ENCODE measurements at places on chromosomes 12 and 14. TPM values are rescaled to one million over a fixed set of nuclear protein-coding genes. Genes with fewer than 3 reads are reported as not detected.

DNA sequence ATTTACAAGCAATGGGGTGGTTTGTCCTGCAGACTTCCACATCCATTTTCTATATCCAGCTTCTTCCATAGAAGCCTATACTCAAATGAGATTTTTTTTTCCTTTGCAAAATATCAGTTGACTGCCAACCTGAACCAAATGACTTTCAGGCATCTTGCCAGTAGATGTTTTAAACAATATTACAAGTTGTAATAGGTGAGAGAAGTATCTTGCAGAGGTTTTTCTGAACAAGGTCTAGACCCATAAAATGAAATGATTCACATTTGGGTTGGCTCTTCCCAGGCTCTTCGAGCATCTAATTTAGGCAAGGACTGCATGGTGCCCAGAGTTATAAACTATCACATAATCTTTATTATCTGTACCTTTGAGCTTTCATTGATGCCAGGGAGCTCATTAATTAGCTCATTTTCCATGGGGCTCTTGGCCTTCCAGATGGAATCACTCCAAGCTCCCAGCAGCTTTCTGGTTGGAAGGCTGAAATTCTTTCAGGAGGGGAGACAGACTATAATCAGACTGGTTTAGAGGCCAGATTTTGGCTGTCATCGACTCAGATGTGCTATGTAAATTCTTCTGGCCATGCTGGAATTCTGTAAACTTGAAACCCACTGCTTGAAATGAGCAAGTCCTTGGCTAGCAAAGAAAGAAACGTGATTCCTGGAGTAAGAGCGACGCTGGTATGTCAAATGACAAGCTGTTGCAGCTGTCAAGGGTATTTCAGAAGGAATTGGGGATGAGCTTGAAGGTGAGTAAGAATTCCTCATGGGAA, 32.2 kb upstream of the DICER1 start:
- DNase-seq = no peak

GRCh38 chr12:46174061-46174662, 94.7 kb downstream of the SLC38A1 start:
- no peak for DNase-seq

DNA sequence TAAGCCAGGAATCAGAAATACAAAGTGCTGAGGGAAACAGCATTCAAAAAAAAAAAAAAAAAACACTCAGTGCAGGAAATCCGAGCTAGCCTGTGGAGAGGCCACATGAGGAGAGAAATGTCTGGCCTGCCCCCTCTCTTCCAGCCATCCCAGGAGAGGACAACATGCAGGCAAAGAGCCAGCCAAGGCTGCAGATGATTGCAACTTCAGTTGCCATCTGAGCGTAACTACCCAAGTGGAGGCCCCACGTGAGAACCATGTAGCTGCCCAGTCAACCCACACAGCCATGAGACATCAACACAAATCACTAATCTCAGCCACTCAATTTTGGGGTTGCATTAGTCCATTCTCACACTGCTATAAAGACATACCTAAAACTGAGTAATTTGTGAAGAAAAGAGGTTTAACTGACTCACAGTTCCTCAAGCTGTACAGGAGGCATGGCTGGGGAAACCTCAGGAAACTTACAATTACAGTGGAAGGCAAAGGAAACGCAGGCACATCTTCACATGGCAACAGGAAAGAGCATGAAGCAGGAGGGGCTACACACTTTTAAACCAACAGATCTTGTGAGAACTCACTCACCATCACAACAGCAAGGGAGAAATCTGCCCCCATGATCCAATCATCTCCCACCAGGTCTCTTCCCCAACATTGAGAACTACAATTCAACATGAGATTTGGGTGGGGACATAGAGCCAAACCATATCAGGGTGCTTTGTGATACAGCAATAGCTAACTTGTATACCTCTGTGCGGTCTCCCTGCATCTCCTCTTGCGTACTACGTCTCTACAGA, 161.1 kb downstream of the PIWIL1 start:
- DNase-seq = no peak

The NELL2 gene
- total RNA-seq = 7.5 TPM

The CLEC4C gene
- total RNA-seq = not detected

The ARMH4 gene
- total RNA-seq = 3.2 TPM

GRCh38 chr12:49092086-49092815, 2.4 kb downstream of the DHH start:
- DNase-seq = no peak

GRCh38 chr12:24630856-24631255, 318.0 kb downstream of the BCAT1 start:
- DNase-seq = no peak

The PRKAB1 gene
- total RNA-seq = 58.5 TPM

The HOXC11 gene
- 0.40 TPM for total RNA-seq

DNA sequence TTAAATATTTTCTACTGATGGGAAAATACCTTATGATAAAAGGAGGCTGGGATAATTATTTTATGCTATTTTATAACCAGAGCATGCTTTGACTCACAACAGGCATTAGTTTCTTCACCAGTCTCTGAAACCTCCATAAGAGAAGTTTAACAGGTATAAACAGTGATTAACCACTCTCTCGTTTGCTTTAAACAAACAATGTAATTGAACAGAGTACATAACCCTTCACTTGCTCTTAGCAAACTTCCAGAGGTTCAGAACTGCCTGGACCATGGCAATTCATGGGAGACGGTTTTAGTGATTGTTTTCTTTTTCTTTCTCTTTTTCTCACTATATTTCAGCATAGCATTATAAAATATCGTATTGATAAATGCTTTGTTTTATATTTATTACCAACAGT, 35.3 kb downstream of the CFAP251 start:
- DNase-seq = no peak
